ENCODE measurements at places on chromosomes 16 and 17.
A peak's percentile ranks its signal among the peaks of the same experiment; 100 is the strongest.

GRCh38 chr17:6959700-6960099 lies 36.1 kb upstream of the ALOX12 start:
- no peak for DNase-seq

GRCh38 chr16:60882816-60883215 lies 1153.4 kb downstream of the CDH8 start:
- no peak for DNase-seq

- no peak for DNase-seq
Measured at GRCh38 chr17:73371285-73371684, 59.5 kb upstream of the CDC42EP4 start.

- DNase-seq, result no peak
Measured at GRCh38 chr16:65783709-65784474, 582.6 kb upstream of the CDH5 start.

DNA sequence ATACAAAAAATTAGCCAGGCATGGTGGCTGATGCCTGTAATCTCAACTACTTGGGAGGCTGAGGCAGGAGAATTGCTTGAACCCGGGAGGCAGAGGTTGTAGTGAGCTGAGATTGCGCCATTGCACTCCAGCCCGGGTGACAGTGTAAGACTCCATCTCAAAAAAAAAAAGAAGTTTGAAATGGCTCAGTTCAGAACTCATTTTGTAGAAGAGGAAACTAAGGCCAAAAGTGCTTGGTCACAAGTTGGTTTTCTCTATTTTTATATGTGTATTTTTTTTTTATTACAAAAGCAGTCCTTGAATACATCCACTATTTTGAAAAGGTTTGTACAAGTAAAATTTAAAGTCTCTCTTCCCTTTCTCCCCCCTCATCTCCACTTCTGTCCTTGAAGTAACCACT lies 5.5 kb downstream of the TAC4 start:
- no peak for DNase-seq

- DNase-seq, result no peak
Measured at GRCh38 chr17:16363749-16364536, 10.7 kb upstream of the CENPV start.

- no peak for DNase-seq
Measured at GRCh38 chr17:28227316-28228108, 91.5 kb upstream of the TMEM97 start.

DNA sequence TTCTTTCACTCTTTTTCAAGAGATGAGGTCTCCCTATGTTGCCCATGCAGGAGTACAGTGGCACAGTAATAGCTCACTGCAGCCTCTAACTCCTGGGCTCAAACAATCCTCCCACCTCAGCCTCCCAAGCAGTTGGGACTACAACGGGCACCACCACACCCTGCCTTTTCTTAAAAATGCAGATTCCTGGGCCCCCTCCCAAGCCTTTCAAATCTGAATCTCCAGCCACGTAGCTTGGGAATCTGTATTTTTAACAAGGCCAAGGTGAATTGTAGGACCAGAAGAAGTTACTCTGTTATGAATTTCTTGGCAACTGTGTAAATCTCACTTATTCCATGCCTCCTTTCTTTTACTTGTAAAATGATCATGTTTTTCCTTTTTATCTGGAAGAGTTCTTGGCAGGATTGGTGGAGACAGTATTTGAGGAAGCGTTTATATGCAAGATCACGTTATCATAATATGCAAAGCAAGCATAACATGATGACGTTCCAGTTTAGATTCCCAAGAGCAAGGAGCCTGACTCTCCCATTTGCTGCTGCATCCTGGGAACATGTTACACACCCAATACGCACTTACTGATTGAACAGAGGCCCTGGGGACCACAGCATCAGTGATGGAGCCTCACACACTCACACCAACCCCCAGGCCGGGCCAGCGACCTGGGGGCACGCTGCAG lies 44.5 kb downstream of the LITAF start:
- DNase-seq, result no peak

GRCh38 chr17:14204084-14204483 lies 32.6 kb downstream of the CDRT15 start:
- DNase-seq, result no peak

GRCh38 chr16:53672461-53672860 lies 31.2 kb downstream of the RPGRIP1L start:
- no peak for DNase-seq

DNA sequence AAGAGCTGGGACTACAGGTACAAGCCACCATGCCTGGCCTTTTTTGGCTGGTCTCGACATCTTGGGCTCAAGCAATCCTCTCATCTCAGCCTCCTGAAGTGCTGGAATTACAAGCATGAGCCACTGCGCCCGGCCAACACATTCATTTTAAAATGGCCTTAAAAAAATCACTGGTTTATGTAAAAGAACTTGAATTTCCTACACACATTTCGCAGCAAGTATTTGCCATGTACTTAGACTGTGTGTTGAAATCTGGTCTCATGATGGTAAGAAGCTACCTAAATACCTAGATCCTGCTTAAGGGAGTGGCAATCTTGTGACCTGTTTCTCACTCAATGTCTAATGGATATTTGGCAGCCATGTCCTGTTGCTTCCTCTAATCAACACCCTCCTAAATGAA lies 8.5 kb upstream of the CYTH1 start:
- DNase-seq, result no peak

DNA sequence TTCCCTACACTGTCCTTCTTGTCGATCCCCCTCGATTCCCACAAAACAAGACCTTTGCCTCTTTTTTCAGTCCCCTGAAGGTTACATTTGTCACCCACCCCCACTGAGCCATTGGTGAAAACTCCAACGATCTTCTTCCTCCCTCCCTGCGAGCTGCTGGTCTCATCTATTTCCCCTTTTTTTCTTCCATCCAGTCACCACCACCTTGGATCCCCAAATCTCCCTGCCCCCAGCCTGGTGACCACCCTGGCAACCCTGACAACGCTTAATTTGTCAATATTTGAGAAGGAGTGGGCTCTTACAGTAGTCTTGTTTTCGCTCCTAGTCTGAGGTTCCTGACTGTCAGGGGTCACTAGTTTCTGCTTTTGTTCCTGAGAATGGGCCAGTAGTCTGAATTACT lies 62.9 kb downstream of the SMPD3 start:
- DNase-seq, result no peak

GRCh38 chr16:79605999-79606398 lies 5.5 kb upstream of the MAF start:
- no peak for DNase-seq

- DNase-seq, result no peak
Measured at GRCh38 chr17:61398721-61399130, 917 bp upstream of the TBX2 start.

DNA sequence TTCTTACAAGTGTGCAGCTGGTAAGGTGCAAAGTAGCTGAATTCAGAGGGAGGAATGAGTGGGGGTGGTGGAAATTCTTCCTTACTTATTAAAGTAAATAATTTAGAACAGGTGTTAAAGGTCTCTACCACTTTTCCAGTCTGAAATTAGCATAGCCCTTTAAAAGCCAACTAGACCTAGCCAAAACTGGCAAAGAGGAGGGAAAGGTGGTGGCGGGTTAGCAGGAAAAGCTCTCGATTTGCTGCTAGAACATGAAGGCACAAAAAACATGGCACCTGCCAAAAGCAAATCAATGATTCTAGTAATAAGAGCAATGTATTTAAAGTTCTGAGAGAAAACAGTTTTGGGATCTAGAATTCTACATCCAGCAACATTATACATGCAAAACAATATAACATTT lies 157.7 kb downstream of the PARN start:
- DNase-seq, result no peak

GRCh38 chr17:15918661-15919259 lies 26.2 kb upstream of the ADORA2B start:
- no peak for DNase-seq

- no peak for DNase-seq
Measured at GRCh38 chr16:22075776-22076175, 16.6 kb upstream of the VWA3A start.

GRCh38 chr17:40015005-40015997 lies at the start of gene CSF3:
Gene CSF3, plus strand, starts transcription at chr17:40015440. Its CDS starts 35 bp downstream, at chr17:40015475.
- DNase-seq, result no peak

- no peak for DNase-seq
Measured at GRCh38 chr17:1073241-1073962, 76.5 kb downstream of the TIMM22 start.

DNA sequence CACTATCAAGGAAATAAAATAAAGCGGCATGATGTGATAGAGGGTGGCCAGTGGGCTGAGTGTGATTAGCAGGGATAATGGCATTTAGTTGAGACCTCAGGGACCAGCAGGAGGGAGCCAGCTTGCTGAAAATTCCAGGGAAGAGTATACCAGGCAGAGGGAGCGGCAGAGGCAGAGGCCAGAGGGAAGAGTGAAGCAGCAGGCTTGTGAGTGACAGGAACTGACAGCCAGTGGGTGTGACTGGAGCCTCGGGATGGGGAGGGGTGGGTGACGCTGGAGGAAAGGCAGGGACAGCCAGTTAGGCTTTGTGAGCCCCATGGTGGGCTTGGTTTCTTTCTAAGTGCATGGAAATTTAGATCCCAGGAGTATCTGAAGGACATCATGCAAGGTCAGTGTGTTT lies 209.7 kb upstream of the CACNG3 start:
- DNase-seq, result no peak

GRCh38 chr16:89444151-89444723 lies 46.1 kb downstream of the ANKRD11 start:
- DNase-seq, result no peak

DNA sequence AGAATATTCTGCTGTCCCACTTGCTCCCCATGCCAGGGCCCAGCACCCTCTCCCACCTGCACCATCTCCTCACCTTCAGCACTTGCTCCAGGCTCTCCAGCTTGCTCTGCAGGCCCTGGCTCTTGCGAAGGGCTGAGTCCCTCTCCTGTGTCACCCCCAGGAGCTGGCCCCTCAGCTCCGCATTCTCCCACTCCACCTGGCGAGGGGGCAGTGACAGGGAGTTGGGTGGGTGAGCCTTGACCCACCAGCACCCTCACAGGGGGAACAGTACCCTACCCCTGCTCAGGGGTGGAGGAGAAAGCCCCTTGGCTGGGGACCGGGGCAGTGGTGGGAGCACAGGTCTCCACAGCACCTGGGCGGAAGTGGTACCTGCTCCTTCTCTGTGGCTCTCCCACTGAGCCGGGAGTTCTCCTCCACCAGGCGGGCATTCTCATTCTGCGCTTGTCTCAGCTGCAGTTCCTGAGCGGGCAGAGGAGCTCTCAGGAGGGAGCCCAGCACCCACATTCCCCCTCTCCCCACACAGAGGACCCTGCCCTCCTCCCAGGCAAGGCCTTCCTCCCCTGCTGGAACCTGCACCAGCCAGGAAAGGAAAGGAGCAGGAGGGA lies 5.9 kb downstream of the TSPOAP1 start:
- DNase-seq, result no peak

GRCh38 chr17:78647032-78647431 lies 69.8 kb upstream of the DNAH17 start:
- no peak for DNase-seq

GRCh38 chr17:60501589-60501988 lies 24.5 kb downstream of the APPBP2 start:
- DNase-seq, result no peak

DNA sequence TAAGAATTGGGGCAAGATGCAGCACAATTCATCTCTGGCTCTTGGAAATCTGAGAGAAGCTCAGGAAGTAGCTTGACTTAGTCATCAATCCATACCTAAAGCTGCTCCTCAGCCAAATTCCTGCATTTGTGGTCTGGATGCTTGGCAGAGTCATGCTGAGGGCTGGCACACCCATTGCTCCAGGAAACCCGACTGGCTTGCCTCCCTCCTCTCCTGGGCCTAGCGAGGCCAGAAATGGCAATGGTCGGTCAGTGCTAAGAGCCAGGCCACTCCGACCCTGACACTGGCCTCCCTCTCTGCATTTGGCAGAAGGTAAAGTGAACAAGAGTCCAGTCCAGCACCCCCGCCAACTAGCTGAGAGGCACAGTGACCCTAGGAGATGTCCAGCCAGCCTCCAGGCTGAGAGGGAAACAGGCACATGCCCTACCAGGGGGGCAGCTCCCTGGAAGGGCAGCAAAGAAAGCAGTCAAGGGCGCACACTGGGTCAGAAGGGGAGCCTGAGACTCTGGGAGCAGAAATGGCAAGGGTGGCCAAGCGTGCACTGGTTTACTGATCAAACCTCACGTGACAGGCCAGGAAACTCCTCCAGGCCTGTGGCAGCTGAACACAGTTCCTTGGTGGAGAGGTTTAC lies 10.0 kb downstream of the POLDIP2 start:
- DNase-seq, result no peak

DNA sequence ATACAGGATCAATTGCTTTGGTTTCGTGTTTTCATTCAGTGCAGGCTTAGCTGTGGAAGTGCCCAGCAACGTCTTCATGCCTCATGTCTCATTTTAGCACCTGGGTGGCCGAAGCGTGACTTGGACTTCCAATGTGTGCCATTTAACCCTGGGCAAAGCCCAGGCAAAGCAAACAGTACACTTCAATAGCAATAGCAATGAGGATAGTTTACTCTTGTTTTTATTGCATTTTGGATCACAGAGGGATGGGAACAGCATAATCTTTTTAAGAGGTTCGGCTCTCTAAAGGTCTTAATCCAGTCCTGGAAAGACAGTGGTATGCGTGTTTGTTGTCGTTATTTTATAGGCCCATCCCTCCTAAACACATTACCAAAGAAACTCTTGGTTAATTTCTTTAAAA lies 86.2 kb downstream of the HS3ST3B1 start:
- no peak for DNase-seq

- DNase-seq, result no peak
Measured at GRCh38 chr16:55000595-55000994, 69.9 kb downstream of the IRX5 start.

- peak; percentile 2 for DNase-seq
Measured at GRCh38 chr17:56939869-56940484, 20.9 kb downstream of the COIL start.

DNA sequence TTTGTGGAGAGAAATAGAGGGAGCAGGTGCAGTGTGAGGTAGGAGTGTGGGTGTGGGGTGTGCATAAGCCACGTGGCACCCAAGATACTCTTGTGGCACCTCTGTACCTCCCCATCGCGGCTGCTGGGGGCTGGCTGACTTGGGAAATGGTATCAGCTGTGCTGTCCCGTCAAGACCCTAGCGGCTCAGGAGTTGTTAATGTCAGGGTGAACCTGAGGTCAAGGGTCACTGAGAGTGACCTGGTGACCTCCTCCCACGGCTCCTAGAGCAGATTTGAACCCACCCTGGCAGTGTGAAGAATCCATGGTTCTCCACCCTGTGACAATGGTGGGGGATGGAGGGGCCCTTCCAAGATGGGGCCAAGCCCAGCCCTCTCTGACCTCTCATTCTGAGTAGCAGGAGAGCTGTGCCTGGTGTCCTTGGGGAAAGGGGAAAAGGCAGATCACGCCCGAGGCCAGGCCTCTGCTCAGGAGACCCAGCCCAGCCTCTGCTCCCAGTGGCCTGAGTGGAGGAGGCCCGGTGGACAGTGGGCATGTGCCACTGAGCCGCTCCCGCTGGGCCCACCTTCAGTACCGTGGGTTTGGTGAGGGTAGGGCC lies 3.0 kb upstream of the WFIKKN2 start:
- DNase-seq, result no peak

All from NCI-H2107 (cell line).